ENCODE measurements at places on chromosomes 13 and 19. TPM values are rescaled to one million over a fixed set of nuclear protein-coding genes. Genes with fewer than 3 reads are reported as not detected.

Gene TUBB4A
- 7.1 TPM for total RNA-seq

Gene SIGLEC7
- total RNA-seq, result 0.42 TPM

Gene ERICH6B
- total RNA-seq, result not detected

Gene CRLF1
- not detected for total RNA-seq

Gene EDNRB
- 0.09 TPM for total RNA-seq

Gene LILRA2
- total RNA-seq, result not detected

Gene FREM2
- not detected for total RNA-seq

Gene ZNF546
- 4.8 TPM for total RNA-seq

Gene OXGR1
- total RNA-seq, result not detected

Gene MEDAG
- not detected for total RNA-seq

Gene ANKRD24
- 0.90 TPM for total RNA-seq

Gene ZNF491
- 1.1 TPM for total RNA-seq

Gene OR10H1
- not detected for total RNA-seq

Gene NAPA
- total RNA-seq, result 77.6 TPM

Gene EXOC3L2
- total RNA-seq, result not detected

Gene CERS4
- 21.5 TPM for total RNA-seq

Gene SCEL
- not detected for total RNA-seq

Gene DPRX
- total RNA-seq, result not detected

All from CD8-positive, alpha-beta memory T cell (primary cell).